Aorta (tissue), 5 donors: ENCODE measurements at places on chromosomes 7 and 10. TPM values are rescaled to one million over a fixed set of nuclear protein-coding genes. Genes with fewer than 3 reads are reported as not detected.
A peak's percentile ranks its signal among the peaks of the same experiment; 100 is the strongest.

The ZNF425 gene
- 1.0 TPM for total RNA-seq

The FXYD4 gene
- total RNA-seq, result not detected

The SDK1 gene
- total RNA-seq, result 20.0 TPM

The TEX36 gene
- not detected for total RNA-seq

The PRSS37 gene
- not detected for total RNA-seq

The CYP3A7 gene
- total RNA-seq, result not detected

The MRLN gene
- total RNA-seq, result not detected

The ZPBP gene
- total RNA-seq, result not detected

The FLNC gene
- 245 TPM for total RNA-seq

The DUSP5 gene
- 30.3 TPM for total RNA-seq

GRCh38 chr7:34038816-34039470, 133.6 kb downstream of the BMPER start:
- DNase-seq, result no peak

DNA sequence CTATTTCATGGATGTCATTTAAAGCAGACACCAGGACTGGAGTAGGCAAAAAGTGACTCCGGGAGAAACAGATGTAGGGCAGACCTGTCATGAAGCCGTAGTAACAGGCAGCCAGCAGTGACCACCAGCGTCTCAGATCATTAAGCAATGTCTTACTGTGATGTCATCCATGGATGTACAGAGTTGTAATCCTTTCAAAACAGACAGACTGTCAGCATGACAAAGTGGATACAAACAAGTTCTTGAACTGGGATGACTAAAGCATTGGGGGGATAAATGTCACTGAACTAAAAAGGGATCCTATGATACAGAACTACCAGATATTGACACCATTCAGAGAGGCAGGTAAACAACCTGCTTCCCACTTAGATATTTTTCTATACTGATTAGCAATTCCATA, 675.5 kb downstream of the PARD3 start:
- DNase-seq, result no peak

GRCh38 chr7:22998519-22998896, 15.4 kb downstream of the HYCC1 start:
- DNase-seq, result no peak

- no peak for DNase-seq
Measured at GRCh38 chr7:121394709-121395140, 1.4 kb downstream of the FAM3C start.

DNA sequence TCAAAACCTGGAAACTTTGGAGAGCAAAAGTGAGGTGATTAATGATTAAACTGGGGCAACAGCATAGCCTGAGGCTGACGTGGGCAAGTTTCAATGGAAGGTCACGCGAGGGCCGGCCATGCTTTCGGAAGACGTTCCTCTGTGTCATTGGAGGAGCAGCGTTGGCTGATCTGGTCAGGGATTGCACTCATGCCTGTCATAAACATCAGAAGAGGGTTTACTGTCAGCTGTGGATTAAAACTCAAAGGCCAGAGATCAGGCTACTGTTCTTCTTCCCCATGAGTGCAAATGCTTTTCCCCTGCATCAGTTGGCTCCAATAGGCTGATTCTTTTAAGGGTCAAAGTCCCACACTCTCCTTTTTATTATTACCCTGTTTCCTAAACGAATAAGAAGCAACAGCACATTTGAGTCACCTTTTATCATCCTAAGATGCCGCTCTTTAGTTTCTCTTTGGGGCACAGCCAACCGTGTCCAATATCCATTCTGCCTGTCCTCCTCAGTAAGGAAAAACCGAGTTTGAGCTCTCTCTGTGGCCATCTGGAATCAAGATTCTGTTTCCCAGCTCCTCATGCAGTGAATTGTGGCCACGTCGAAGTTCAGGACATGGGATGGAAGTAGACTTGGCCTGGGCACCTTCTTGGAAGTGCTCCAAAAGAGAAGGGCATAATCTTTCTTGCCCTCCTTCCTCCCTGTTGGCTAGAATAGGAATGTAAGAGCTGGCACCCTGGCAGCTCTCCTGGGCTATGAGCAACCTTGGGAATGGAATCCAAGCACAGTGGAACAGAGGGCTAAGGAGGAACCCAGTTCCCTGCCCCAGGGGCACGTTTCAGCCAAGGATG, 62.5 kb upstream of the INSIG1 start:
- DNase-seq, result peak; percentile 11

DNA sequence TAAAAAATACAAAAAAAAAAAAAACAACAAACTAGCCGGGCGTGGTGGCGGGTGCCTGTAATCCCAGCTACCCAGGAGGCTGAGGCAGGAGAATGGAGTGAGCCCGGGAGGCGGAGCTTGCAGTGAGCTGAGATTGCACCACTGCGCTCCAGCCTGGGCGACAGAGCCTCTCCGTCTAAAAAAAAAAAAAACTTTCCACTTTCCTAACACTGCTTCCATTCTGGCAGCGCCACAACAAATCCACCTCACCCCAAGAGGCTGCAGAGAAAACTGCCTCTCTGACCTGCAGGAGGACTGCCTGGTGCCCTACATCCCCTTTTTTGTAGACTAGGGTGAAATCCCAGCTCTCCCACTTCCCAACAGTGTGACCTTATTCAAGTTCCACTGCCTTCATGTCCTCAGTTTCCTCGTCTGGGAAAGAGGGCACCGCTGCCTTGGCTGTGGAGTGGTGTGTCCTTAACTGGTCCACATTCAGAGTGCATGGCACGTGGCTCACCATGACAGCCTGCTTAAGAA, 2.6 kb upstream of the MBL2 start:
- DNase-seq, result no peak

DNA sequence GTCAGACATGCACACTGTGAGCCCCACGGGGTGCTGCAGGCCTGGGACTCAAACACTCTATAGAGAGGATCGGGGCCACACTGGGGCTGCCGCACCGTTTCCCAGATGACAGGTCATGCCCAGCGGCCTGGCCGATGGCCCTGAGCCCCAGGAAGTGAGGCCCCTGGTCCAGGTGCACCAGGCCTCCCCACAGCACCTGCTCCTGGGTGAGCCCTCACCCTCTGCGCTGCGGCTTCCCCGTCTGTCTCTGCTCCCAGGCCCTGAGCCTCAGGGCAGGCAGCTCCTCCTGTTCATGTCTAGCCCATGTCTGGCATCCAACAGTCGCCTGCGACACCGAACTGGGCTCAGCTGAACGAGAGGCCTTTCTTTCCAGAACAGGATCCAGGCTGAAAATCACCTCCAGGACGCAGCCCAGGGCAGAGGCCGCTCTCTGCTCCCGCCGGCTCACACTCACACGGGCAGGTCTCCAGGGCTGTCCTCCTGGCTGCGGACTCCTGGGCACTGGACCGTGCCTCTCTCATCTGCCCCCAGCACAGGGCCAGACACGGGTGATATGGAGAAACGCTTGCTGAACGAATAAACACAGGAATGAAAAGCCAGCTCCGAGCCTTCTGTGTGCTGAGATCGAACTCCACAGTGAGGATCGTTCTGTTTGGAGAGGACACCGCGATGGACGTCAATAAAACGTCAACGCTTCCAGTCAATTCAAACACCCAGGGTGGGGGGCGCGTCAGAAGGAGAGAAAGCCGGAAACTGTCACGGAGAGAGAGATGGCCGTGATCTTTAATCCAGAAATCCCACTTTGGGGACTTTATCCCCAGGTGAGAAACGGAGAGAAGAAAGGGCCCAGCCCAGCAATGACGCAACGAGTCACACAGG, 202.4 kb downstream of the ELFN1 start:
- DNase-seq, result no peak

DNA sequence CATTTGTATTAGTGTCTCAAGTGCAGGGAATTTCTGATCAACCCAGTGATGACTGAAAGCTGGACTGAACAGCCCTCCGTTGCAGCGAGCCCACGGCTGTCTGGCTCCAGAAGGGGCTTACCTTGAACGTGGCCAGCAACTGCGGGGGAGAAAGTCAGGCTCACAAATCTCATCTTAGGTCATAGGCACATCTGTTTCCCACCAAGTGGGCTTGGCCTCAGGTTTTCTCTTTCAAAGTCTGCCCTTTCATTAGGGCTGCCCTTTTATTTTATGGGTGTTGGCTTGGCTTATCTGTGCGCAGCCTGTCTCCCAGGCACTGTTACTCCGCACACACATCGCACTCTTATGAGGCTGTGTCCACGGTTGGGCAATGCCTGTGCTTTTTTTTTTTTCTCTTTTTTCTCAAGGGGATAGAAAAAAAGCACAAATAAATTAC, 178.0 kb downstream of the JCAD start:
- DNase-seq, result no peak

- no peak for DNase-seq
Measured at GRCh38 chr10:131802156-131802915, 98.5 kb upstream of the PPP2R2D start.

DNA sequence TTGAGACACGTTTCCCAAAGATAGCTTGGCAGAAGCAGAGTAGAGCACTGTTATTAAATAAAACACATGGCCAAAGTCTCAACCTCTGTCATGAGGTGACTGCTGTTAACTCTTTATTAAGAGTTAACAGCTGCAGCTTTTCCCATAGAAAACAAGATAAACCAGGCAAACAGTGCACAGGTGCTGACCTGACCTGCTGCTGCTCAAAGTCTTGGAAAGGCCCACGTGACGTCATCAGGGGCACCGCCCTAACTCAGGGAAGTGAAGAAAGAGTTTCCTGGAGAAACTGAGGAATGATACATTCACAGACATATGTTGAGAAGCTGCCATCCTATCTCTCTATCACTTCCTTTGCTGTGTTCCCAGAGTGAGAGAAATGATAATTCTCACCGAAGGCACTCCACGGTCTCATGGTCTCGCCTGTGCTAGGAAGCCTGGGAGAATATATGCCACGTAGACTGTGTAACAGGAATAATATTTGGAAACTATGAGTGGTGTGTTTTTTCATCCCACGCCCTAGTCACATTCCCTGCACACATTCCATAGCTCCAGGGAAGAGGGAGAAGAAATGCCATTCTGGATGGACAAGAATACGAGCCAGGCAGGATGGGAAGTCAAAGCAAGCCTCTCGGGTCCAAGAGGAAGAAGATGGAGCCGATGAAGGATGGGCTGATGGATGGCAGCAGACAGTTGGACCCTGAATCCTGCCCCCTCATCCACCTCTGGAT, 146.2 kb upstream of the NFE2L3 start:
- DNase-seq, result no peak
